NCI-H1694 treated with DMSO at 0.1 percent for 48 hours (cell line): ENCODE measurements at places on chromosomes 2 and 18.

DNA sequence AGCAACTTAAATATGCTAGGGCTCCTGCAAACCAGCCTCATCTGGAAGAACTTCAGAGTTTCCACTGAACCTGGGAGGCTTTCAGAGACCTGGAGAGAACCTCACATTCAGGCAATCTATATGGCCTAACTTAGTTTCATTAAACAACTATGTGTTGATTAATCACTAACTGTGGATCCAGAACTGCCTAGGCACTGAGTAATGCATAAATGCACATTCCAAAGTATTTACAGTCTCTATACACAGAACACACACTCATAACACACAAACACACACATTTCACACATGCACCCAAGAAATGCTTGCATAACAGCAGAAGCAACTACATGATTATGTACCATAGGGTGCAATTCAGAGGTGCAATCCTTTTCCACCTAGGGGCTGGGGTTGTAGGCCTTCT, 552.8 kb downstream of the BCL11A start:
- DNase-seq: no peak

DNA sequence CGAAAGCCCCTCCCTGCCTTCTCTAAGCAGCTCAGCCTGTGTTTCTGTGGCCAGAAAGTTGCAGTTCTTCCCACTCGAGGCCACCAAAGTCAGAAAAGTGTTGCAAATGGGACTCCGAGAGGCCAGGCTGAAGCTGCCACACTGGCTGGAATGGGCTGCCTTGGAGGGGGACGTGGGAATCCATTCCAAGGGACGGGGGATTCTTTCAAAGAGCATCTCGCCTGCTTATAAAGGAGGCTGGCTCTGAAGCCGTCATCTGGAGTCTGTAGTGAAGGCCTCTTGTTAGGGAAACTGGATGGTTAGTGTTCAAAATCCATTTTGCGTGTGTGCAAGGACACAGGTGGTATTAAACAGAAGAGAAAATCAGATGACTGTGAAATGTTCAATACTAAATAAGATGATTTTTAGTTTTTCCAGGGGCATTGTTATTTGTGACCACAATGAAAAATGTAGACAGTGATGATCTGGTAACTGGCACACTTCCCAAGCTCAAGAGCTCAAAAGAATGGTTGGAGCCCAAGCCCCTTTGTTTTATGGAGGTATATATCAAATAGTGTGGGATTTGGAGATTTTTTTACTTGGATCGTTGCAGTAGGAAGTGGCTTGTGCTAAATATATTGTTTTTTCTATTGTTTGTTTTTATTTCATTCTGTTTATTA, 782 bp downstream of the FAM228B start:
- peak; percentile 71 for DNase-seq

GRCh38 chr2:23235292-23235691, 149.7 kb upstream of the KLHL29 start:
- no peak for DNase-seq

DNA sequence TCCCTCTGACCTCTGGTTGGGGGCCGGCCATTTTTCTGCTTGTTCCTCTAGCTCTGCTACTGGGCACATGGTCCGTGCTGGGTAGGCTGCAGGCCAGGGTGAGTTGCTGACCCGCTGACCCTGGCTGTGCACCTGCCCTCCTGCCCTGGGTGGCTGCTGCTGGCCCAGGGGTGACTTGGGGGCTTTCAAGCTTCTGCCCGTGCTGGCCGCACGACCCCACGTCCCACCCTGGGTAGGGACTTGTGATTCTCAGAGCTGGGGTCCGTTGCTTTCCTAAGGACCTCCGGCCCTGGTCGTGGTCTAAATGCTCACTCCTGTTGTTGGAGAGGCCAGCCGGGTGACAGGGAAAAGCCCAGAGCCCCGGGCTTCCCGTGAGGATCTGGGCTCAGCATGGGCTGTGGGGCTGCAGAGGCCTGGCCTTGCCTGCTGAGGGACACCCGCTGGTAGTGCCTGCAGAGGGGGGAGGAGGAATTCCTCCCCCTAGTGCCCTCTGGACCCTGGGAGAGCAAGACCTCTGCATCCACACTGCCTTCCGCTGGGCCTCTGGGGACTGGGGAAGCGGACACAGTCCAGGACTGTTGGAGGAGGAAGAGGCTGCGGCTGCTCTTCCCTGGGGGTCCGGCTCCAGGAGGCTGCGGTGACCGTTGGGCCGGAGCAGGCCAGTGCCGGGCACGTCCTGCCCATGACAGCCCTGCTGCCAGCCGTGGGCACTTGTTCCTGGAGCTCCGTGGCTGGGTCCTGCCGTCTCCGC, 6.3 kb upstream of the GAL3ST2 start:
- DNase-seq: no peak

- DNase-seq: no peak
Measured at GRCh38 chr2:154462634-154463033, 235.9 kb upstream of the KCNJ3 start.

GRCh38 chr2:126894585-126895182, 4.0 kb upstream of the TEX51 start:
- DNase-seq: no peak

- DNase-seq: no peak
Measured at GRCh38 chr18:36650266-36650665, 178.5 kb downstream of the TPGS2 start.

DNA sequence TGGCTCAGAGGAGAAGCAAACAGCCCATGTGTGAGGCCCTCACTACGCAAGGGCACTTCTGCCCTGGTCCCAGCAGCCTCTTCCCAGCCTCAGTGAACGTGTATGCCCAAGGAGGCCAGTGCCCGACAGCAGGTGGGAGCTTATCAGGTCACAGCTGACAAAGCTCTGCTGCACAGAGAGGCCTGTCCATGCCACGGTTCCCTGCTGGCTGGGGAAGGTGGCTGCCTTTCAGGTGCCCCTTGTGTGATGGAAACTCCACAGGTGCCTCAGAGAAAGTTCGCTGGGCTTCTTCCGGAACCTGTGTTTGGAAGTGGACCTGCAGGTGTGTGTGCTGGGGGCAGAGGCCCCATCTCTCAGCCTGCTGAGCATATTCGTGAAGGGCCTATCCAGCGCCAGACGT, 47.3 kb downstream of the EDAR start:
- DNase-seq: no peak

DNA sequence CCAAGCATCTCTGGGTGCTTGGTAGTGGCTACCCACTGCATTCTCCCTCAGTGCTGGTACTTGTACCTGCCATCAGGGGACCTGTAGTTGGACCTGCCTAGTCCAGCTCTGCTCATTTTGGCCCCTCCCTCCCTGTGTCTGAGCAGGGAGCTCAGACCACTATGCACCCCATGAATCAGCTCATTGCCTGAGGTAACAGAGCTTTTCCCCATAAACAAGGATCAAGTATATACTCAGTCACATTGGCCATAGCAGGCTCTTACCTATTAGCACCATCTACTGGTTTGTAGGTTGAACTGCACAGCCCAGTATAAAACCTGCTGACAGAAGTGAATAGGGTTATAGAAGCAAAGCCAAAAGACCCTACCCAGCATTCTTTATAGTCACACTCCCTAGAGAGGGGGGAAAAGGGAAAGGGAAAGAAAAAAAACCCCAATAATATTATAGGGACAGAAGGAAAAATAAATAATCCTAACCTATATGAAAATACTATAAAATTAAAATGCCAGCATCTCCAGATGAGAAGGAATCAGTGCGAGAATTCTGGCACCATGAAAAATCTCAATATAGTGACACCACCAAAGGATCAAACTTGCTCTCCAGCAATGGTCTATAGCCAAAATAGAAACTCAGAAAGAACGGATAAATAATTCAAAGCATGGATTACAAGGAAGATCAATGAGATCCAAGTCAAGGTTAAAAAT, 6.9 kb upstream of the FLACC1 start:
- DNase-seq: peak; percentile 66

- no peak for DNase-seq
Measured at GRCh38 chr2:238897911-238898311, 50.0 kb downstream of the TWIST2 start.

DNA sequence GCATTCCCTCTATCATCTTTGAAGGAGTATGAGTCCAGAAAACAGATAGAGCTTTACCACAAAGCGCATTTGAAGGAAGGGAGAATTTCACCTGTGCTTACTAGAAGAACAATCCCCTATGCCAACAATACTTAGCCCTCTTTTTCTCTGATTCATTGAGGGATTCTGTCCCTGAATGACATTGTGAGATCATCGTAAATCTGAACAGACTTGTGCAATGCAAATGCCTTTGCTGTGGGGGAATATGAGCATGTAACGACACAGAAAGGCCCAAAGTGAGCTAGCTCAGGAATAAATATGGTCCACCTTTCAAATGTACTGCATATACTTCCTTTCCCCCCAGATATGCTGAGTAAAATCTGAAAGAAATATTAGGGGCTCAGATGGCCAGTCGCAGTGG, 67.6 kb downstream of the SCN1A start:
- no peak for DNase-seq

GRCh38 chr2:234565842-234566619, 69.2 kb upstream of the ARL4C start:
- no peak for DNase-seq

- DNase-seq: no peak
Measured at GRCh38 chr2:214450118-214450894, 39.5 kb downstream of the VWC2L start.

DNA sequence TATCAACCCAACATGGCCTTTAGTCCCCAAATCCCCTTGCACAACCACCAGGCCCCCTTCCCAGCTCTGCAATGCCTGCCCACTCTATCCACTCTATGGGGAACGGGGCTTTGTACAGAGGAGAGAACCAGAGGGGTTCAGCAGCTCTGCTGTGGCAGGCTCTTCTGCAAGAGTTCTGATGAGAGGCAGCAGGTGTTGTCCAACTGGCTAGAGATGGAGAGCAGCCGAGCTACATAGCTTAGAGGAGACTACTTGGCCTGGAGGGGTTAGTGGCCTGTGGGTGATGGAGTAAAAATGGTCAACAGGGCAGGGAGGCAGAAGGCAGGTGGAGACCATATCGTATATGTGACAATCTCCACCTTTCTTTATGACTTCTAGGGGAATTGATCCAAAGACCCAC, 103.0 kb downstream of the QPCT start:
- DNase-seq: no peak

DNA sequence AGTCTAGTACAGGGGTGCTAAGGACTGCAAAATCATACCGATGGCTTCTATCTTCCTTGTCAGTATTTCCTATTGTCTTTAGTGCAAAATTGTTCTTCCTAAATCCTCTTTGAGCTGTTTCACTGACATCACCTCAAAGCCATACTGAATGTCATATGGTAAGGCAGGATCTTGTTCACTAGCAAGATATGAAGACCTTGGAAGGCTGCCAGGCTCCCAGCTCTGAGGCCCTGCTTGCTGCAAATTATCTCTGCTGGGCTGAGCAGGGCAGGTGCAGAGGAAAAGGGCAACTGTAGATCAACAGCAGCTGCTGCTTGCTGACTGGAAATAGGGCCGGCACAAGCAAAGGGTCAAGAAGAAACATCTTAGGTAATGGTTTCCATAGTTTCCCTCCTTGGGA, 58.2 kb downstream of the PMAIP1 start:
- peak; percentile 71 for DNase-seq

GRCh38 chr2:30155889-30156658, 9.3 kb downstream of the YPEL5 start:
- DNase-seq: no peak

DNA sequence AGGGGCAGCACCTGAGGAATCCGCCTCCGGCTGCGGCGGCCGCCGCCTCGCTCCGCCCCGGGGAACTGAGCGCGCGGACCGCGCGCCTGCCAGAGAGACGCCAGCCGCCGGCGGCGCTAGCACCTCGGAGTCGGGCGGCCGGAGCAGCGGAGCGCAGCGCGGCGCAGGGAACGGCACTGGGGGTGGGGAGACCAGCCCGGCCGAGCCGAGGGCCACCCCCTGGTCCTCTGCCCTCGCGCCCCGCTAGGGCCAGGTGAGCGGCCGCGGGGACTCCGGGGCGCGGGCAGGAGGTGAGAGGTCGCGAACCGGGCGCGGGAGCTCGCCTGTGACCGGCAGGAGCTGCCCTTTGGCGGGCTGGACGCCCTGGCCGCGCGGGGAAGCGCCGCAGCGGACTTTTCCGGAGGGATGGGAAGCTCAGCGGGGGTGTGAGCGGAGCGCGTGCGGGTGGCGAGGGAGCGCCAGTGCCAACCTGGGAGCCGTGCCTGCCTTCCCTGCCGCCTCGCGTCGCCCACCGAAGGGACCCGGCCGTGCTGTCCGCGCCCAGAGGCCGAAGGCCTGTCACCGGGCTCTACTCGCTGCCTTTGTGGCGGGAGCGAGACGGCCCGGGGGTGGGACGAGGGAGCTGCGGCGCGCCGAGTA, at the start of gene GREB1L:
GREB1L (plus strand) TSS at position 92 of the 639 bp plus-strand sequence. CDS start 141,287 bp downstream, outside the sequence.
- DNase-seq: peak; percentile 14

GRCh38 chr2:237429753-237430152, 15.8 kb upstream of the COL6A3 start:
- no peak for DNase-seq

DNA sequence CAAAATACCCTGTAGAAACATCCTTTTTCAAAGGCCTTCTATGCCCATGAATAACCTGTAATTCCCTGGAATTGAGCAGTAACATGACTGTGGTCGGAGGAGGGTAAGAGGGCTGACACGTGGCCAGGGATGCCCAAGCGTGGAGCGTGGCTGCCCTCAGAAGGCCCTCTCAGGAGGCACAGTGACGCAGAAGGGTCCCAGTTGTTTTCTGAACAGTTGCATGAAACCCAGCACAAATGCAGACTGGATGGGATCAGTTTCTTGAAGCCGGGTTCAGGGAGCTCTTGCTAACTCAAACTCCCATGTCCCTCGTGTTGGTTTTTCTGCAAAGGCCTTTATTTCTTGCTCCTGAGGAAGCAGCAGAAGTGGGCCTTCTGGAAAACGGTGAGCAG, 237.0 kb downstream of the ALPK2 start:
- DNase-seq: no peak

DNA sequence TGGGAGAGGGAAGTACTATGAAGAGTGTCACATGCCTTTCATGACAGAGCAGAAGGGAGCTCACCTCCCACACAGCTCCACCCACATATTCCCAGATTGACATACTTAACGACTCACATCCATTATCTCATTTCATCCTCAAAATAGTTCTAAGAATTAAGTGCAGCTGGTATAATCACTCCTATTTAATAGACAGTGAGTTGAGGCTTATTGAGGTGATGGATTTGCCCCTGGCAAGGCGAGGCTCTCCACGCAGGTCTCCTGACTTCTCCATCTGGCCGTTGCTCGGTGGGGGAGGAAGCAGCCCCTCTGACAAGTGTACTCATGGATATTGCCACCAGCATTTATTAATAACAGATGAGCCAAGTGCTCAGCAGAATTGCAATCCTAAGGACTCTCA, 81.4 kb downstream of the TGOLN2 start:
- DNase-seq: peak; percentile 26

GRCh38 chr2:54228945-54229344, 27.1 kb downstream of the TSPYL6 start:
- DNase-seq: no peak

DNA sequence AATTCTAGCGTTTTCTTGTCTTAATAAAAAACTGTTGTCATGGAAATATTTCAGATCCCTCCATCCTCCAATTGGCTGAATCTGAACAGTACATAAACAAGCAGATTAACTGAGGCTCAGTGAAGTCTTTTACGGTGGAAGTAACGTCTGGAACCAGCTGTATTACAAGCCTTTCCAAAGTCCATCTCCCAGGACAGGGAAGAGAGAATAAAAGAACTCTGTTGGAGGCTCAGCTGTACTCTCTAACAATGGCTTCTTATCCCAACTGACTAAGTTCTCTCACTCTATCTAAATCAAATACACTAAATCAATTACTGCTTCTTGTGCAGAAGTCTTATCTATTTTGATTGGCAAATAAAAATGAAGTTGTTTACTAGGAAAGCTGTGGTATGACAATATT, 19.9 kb upstream of the NEDD4L start:
- DNase-seq: no peak

- DNase-seq: no peak
Measured at GRCh38 chr2:19971691-19972090, 18.2 kb downstream of the WDR35 start.

GRCh38 chr2:239781454-239781853, 243.7 kb downstream of the NDUFA10 start:
- DNase-seq: no peak
